ENCODE measurements at places on chromosomes 13 and 19.

- no peak for DNase-seq
These were observed 1.4 kb upstream of the DOCK6 start for GRCh38 chr19:11263726-11264125.

DNA sequence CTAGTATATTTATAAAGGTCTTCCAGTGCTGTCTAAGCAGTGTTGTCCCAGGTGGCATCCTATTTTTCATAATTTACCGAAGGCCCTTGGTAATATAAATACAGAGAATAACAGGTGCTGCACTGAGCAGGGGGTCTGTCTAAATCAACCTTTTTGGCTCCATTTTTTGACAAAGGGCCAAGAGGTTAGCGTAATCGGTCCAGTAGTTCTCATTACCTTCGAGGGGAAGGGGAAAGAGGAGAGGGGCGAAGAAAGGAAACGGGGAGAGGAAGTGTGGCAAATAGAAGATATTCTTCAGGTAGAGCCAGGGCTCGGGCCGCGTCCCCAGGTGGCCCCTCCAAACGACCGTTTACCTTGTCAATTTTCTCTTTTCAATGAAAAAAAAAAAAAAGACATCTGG, 749 bp upstream of the PAN3 start:
- DNase-seq: no peak

GRCh38 chr13:113369189-113369588, 5.3 kb upstream of the GRTP1 start:
- DNase-seq: no peak

GRCh38 chr19:31353833-31354232, 4.6 kb upstream of the TSHZ3 start:
- no peak for DNase-seq

- DNase-seq: no peak
These were observed at the start of gene IL17D for GRCh38 chr13:20702915-20703779. IL17D (plus strand) TSS chr13:20703699; CDS start chr13:20704002, 303 bp downstream.

DNA sequence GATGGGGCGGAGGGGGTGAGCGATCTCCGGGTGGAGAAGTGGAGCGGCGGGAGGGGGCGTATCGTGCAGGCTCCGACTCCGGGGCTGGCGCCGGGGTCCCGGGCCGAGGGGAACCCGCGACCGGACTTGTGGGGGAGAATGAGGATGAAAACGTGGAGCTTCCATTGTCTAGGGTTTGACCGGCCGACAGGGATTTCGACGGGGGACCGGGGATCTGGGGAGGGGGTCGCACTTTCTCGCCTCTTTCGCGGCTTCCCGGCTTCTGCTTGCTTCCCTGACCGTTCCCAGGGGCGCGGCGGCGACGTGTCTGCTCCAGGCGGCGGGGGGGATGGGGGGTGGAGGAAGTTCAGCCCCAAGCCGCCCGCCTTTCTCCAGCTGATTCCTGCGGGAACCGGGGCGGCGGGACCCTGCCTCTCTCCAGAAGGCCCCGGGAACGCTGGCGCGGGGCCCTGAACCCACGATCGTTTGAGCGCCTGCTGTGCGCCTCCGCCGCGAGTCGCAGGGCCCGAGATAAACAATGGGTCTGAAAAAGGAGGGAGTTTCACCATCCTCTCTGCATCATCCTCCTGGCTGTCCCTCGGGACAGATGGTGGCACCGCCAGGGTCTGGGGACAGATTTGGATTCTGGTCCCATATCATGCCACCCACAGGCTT, 790 bp downstream of the TPM4 start:
- DNase-seq: no peak

DNA sequence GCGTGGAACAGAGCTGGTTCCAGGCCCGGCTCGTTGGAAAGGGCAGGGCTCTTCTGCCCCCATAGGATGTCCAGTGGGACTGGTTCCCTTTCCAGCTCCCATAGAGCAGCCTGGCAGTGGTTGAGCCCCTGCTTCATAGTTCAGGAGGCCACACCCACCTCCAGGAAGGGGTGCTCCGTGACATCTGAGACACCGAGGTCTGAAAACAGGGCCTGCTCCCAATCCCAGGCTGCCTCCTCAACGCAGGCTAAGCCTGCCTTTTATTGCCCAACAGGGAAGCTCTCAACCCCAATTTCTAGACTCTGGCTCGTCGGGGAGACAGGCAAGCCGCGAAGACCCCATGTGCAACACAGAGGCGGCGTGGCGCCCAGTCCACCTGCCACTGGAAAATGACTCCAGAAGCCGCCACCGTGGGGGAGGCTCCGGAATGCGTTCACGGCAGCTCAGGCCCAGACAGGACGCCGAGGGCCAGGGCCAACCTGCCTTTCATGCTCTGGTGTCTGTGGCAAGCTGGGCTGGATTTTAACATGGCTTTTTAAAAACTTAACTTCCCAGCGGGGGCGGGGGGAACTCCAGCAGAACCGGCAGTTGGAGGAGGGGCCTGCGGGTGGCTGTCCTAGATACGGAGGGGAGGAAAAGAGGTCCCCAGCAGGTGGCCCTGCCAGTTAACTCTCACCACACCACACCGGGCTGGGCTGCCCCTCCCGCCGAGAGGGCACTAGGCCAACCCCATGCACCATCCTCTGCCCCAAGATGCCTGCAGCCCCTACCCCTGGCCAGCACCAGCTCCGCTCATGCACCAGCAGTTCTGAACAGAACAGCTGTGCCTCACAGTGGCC, 17.9 kb upstream of the TINCR start:
- DNase-seq: no peak

Data from cortex of kidney (tissue), 1 donor.